Osteocyte (in vitro differentiated cells): ENCODE measurements at places on chromosomes 12 and 14. TPM values are rescaled to one million over a fixed set of nuclear protein-coding genes. Genes with fewer than 3 reads are reported as not detected.

The KRT72 gene
- not detected in 2 replicates for total RNA-seq

The CLEC4C gene
- not detected in 2 replicates for total RNA-seq

- DNase-seq: no peak
Measured at GRCh38 chr12:82124711-82125380, 233.3 kb downstream of the CCDC59 start.

The SLC15A4 gene
- 29.3 and 34.3 TPM in 2 replicates for total RNA-seq

- no peak for DNase-seq
Measured at GRCh38 chr12:42277396-42278127, 39.5 kb upstream of the YAF2 start.

DNA sequence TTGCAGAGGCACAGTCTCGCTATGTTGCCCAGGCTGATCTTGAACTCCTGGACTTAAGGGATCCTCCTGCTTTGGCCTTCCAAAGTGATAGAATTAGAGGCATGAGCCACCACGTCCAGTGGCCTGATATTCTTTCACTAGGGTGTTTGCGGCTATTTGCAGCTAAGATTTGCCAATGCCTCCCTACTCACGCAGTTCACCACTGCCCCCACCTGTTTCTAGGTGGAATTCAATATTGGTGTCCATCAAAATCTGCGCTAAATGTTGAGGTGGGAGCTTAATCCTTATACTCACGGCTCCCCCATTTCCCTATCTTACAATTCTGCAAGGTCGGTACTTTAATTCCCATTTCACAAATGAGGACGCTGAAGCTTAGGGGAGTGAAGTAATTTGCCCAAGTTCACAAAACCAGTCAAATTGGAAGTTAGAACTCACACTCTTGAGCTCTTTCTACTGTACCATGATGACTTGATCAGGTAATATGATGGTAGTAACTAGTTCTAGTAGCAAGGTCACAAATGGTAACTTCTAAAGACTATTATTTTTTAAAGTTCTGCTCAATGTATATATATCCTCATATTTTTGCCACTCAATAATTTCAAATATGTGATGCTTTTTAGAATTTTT lies 22.1 kb upstream of the LRRC9 start:
- no peak for DNase-seq

- no peak for DNase-seq
Measured at GRCh38 chr14:46596236-46596635, 55.3 kb downstream of the RPL10L start.

DNA sequence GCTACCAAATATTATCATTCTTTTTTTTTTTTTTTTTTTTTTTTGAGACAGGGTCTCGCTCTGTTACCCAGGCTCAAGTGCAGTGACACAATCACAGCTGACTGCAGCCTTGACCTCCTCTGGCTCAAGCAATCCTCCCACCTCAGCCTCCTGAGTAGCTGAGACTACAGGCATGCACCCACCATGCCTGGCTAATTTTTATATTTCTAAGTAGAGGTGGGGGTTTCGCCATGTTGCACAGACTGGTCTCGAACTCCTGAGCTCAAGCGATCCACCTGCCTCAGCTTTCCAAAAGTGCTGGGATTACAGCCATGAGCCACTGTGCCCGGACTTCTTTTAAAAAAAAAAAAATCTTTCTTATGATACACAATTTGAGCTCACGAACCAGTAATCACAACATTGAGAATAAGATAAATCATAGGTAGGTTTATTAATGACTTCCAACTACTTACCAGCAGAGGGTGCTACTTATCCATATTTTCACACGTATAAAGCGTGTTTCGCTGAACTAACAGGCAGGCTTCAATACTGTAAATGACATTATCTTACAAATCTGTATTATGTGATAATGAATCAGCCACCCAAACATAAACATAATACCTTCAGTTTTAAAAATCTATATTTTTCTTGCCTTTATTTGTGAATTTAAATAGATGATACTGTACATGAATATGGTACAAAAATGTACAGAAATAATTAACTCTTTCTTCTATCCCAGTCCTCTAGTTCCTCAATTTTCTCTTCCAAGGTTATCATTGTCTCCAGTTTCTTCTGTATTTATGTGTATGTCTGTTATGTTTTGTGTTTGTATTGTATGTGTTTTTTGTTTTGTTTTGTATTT lies 42.5 kb upstream of the BCAT1 start:
- DNase-seq: no peak

The SLC48A1 gene
- total RNA-seq: 21.2 and 21.6 TPM in 2 replicates

DNA sequence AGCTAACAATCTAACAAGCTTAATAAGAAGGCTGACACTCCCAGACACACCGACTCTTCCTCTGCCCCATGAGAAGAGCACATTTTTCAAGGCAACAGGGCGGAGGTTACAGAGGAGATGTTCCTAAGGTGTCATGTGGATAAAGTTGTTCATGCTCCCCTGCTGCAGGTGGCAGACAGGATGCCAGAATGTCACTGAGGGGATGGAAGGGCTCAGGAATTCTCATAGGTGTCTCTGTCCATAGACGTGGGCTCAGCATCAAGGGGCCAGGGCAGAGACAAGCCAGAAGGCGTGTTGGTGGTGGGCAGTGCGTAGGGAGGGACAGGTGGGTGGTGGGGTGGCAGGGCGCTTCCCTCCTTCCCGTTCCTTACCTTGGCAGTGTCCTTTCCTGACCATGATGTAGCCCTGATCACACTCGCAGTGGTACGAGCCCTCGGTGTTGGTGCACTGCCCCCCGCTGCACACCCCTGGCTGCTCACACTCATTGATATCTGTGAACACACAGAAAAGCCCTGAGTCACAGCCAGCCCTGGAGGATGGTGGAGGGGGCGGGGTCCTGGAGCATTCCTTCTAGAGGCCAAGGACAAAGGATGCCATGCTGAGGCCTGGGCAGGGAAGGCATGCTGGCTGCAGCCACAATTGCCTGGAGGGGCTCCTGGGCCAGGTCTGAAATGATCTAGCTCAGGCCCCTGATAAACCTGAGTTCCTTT lies 23.0 kb downstream of the ISCA2 start:
- DNase-seq: no peak

GRCh38 chr14:36556811-36557433 lies 25.5 kb downstream of the NKX2-8 start:
- DNase-seq: no peak

GRCh38 chr14:47619392-47619791 lies 56.0 kb downstream of the MDGA2 start:
- no peak for DNase-seq

GRCh38 chr12:69553628-69554248 lies 31.5 kb upstream of the CCT2 start:
- DNase-seq: no peak

GRCh38 chr14:33348510-33348909 lies 409.8 kb downstream of the NPAS3 start:
- DNase-seq: no peak

The TAS2R13 gene
- total RNA-seq: 1.2 and 2.4 TPM in 2 replicates

DNA sequence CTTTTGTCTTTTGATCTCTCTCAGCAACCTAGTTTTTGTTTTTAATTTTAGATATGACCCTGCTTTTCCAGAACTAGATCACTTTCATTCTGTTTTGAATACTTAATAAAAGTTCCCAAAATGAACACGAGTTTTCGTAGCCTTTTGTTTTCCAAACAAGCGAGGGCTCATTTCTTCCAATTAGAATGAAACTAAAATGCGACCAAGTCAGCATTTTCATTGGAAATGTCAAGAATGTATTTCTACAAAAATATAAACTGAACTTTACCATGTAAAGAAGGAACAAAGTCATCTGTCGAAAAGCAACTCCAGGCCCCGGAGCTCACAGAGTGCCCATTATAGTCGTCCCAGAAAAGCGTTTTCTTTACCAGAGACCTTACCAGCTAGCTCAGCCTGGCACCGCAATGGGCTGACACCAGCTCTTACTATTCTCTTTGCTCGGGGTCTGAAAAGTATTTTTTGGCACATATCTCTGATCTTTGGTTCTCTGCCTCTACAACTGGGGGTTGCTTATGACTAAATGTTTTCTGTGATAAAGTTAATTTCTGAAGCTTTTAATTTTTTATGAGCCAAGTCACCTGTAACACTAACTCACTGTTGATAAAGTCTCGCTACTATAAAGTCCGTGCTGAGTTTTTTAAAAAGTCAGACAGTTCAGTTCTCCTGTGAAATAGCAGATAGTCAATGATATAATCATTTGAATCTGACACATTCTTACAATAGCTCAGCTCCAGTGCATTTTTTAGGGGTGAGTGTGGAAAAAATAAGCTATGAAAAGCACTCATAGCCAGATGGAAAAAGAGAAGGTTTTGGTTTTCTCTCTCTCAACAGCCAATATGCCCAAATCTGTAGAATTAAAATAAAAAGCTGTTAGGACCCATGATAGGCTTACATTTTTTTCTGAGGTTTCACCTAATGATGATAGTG lies 43.4 kb downstream of the SAMD4A start:
- DNase-seq: no peak

The SERPINA10 gene
- total RNA-seq: not detected in 2 replicates

DNA sequence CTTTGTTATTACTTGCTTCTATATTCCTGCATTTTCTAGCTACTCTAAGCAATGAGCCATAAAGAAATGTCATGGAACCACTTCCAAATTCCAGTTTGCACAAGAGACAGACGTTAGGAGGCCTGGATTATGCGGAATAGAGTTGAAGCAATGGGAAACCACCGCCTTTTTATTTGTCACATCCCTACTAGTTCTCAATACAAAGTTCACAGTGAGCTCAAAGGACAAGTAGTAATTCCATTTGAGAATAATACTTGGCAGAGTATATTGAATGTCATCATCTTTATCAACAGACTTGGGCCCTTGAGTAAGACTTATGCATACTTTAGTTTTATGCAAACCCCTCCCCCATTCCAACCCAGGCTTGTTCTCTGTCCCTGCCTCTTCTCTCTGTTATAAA lies 3.7 kb upstream of the SLC15A5 start:
- no peak for DNase-seq

DNA sequence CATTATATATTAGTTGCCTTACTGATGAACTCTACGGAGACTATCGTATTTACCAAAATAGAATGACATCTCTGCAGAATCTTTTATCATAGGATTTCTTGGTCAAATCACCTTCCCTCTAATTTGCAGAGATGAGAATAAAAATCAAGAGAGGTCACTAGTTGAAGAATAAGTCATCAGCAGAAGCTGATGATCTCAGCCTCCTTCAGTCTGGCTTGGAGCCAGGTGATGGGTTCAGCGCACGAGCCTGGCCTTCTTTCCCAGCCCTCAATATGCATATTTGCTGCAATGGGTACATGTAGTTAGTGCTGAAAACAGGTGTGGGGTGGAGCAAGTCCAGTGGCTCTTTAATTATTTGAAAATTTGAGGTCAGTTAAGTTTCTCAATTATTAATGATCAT lies 19.2 kb upstream of the EMP1 start:
- no peak for DNase-seq

GRCh38 chr12:104456417-104456949 lies at the start of gene CHST11:
Gene CHST11 (plus strand): TSS chr12:104456948.
- peak; percentile 95 for DNase-seq

The PRH1 gene
- total RNA-seq: 18.4 and 19.1 TPM in 2 replicates

The UBE3B gene
- total RNA-seq: 33.0 and 37.0 TPM in 2 replicates

The AKAP6 gene
- total RNA-seq: 3.8 and 4.1 TPM in 2 replicates

The IRAK3 gene
- total RNA-seq: 0.21 and 0.32 TPM in 2 replicates

GRCh38 chr14:68238976-68239375 lies 419.4 kb downstream of the RAD51B start:
- DNase-seq: no peak

The LIN7A gene
- 26.7 and 27.7 TPM in 2 replicates for total RNA-seq

The INHBC gene
- not detected in 2 replicates for total RNA-seq

The CLEC6A gene
- total RNA-seq: not detected in 2 replicates

- DNase-seq: no peak
Measured at GRCh38 chr12:109716512-109717389, 3.1 kb downstream of the FAM222A start.

GRCh38 chr12:56315249-56315621 lies 553 bp downstream of the CNPY2 start:
- DNase-seq: no peak

- DNase-seq: no peak
Measured at GRCh38 chr14:59595071-59595470, 18.5 kb upstream of the CCDC175 start.

DNA sequence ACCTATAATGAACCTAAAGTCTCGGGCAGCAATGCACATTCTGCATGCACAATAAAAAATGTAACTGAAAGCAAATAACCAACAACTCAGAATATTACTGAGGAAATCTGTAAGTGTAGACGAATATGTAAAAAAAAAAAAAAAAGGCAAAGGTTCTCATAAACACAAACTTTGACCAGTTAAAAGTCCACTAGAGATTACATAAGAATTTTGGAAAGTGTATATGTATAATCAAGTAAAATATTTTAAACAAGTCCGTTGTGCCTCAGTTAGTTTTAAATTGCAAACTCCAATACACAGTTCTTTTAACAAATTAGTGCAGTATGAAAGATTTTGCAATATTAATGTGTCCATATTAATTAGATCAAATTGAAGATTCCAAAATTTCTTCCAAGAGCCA lies 35.3 kb upstream of the PAPOLA start:
- no peak for DNase-seq

DNA sequence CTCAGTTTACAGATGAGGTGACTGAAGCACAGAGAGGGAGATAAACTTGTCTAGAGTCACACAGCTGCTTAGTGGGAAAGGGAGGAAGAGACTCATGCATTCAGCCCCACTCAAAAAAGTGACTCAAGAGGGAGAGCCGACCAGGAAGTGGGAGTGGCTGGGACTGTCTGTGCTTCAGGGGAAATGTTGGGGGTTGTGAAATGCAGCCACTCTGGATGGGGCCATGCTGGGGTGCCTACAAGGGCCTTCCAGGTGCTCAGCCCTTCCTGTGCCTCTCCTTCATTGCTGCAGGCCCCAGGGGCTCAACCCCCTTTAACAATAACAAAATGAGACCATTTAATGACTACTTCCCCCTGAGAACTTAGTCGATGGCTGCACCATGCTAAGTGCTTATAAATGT lies 41.8 kb downstream of the CACNA1C start:
- DNase-seq: no peak

DNA sequence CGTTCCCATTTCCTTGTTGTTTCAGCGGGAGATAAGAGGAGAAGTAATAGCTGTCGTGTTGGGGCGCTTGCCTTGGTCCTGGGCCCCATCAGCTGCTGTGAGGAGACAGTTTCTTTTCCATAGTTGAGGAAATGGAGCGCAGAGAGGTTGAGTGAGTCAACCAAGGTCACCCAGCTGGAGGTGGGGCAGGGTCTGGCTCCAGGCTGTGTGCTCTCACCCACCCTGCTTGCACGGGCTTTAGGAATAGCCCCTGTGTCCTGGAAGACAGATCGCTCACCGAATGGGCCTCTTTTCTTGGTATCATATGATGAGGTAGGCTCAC lies 165.7 kb upstream of the RTL1 start:
- DNase-seq: peak; percentile 67

The CISTR gene
- total RNA-seq: not detected in 2 replicates

GRCh38 chr14:58873228-58873953 lies 235.6 kb downstream of the DACT1 start:
- DNase-seq: no peak

GRCh38 chr14:94780536-94781399 lies 10.9 kb upstream of the GSC start:
- no peak for DNase-seq

DNA sequence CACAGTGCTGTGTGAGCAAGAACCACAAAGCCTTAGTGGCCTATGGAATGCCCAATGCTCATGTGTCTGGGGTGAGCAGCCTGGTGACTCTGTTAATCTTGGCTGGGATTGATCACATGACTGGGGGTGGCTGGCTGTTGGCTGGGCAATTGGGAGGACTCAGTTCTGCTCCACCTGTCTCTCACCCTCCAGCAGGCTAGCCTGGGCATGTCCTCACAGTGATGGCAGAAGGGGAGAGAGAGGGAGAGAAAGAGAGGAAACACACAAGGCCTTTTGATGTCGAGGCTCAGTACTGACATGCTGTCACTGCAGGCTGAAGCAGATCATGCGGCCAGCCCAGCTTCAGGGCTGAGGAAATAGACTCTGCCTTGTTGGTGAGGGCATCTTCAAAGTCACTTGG lies 136.8 kb downstream of the TBX5 start:
- no peak for DNase-seq

The SMCO2 gene
- not detected in 2 replicates for total RNA-seq

- DNase-seq: no peak
Measured at GRCh38 chr14:75230140-75230792, 48.4 kb upstream of the FOS start.
